GM04503 (cell line): ENCODE measurements at places on chromosomes 5 and 9.

DNA sequence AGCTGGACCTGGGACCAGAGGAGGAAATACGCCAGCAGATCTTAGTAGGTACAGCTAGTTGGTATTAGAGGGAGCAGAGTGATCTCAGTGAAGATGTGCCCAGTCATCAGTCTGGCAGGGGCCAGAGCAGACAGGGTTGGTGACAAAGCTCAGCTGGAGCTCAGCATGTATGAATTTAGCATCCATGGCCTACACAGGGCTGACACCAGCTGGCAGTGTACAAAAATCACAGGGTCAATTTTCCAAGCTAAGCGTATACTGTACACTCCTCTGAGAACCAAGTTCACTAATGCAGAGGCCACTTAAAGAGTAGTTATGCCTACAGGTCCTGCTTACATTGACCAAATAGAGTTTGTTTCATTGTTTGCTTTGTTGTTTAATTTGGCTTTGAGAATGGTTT, 146.6 kb downstream of the SLC24A2 start:
- DNase-seq, result no peak

- DNase-seq, result no peak
Observed at GRCh38 chr9:97568461-97569275, 64.5 kb downstream of the TSTD2 start.

DNA sequence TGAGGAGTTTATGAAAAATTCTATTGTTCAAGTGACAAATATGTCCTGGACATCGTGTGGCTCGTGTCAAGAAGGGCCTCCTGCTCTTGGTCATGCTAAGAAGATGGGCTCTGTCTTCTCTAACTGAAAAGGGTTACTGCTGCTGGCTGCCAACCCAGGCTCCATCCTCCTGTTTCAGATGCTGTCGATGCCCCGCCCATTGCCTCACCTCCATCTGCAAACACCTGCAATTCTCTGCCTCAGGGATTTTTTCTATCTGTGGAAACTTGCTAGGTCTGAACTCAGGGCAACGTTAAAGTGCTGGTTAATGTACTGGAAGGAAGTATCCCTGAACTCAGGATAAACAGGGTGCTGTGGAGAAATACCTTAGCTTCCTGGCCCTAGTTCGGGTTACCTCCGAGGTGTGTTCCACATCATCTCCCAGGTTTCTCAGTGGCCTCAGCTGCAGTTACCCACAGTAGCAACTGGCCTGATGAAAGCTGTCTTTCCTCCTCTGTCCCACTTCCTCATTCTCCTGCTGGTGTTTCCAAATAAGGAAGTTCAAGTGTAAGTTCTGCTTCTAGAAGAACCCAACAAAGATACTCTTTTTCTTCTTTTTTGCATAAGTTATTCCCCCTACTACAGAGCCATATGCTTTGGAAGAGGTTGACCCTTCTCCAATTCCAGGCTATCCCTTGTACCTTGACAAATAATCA, 151.7 kb upstream of the SMIM23 start:
- DNase-seq, result no peak

GRCh38 chr5:159089675-159090074, 10.0 kb downstream of the EBF1 start:
- DNase-seq, result no peak

DNA sequence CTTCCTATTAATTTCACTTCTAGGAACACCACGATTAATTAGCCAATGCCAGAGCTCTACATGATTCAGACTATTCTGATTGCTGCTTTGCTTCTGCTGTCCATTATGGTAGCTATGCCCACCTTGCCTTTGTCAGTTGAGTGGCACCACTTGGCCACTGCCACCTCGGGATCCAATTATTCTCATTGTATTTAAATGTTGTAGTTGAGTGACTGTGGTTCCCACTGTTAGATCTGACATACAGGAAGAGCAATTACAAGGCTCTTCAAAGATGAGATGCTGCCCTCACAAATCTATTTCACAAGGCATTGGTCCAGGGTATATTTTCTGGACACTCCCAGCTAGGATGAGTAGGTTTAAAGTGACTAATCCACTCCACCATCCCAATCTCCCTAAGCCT, 864.5 kb upstream of the EDIL3 start:
- no peak for DNase-seq

DNA sequence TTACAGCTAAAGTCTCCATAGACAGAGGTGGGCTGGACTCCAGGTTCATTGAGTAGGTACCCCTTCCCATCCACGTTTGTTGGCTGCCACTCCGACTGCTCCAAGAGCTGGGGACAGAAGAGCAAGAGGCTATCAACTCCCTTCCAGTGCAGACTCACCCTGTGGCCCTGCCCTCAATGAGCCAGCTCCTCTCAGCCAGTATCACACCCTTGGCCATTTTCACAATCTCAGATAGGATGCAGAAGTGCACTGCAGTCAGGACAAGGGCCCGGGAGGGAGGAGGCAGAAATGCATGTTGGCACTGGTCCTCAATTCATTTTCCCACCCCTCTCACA, 6.2 kb downstream of the IRF1 start:
- DNase-seq, result no peak

DNA sequence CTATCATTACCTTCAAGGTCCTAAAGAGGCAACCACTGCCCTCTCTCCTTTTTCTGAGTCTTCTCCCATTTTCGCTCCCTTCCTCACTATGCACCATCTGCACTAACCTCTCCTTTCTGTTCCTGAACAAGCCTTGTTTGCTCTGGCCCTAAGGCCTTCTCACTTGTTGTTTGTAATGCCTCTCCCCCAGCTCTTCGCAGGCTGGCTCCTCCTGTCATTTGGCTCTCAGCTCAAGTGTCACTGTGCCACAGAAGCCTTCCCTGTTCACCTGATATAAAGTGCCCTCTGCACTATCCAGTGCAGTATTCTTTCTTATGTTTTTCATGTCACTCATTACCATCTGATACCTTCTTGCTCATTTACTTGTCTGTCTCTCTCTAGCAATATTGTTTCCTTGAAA, 303.7 kb downstream of the KCNN2 start:
- no peak for DNase-seq

DNA sequence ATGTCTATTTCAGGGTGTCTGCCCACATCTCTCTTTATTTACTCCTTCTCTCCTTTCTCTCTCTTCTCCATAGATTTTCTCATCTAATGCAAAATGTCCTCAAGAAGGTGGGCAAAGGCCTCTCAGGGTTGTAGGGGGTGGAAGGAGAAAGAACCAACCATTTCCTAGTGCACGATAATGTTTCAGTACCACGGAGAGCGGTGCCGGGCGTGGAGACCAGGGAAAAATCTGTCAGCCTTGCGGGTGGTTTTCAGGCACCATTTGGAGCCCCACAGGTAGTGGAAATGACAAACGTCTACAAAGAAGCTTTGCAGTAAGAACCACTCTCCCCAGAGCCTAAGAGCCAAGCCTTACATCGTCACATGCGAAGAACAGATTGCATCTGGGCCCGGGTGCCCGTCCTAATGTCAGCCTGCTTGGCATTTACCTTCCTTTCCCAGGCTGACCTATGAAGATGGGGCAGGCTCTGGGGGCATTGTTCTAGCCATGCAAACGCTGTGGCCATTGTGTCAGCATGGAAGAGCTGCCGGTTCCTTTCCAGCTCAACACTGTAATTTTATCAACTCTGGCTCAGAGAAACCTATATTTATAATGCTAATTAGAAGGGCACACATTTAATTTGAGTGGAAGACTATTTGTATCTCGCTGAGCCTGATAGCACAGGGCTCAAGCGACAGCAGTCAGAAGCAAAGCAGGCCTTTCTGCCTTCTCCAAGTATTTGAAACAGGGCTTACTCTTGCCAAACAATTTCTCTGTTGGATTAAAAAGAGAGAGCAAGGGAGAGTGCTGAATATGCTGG, 430.1 kb upstream of the WWC1 start:
- DNase-seq, result no peak

- DNase-seq, result no peak
Observed at GRCh38 chr5:120630550-120630949, 166.4 kb downstream of the PRR16 start.

DNA sequence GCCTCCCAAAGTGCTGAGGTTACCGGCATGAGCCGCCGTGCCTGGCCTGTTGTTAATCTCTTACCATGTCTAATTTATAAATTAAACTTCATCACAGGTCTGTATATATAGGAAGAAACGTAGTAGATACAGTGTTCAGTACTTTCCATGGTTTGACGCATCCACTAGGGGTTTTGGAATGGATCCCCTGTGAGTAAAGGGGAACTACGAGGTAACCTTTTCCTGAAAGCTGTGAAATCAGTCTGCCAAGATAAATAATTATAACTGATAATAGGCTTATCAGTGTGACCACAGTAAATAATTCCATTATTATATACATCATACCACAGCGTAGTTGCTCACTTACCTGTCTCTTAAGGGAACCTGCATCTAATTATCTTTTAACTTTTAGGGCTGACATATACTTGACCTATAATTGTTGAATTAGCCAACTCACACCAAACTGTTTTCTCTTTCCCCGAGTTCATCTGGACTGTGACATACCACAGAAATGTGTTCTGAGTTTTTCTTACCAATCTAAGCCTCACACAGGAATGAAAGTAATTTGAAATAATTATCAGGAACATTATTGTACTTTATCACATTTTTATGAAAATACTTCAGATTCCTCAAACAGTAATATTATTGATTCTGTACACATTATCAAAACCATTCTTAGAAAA, 42.9 kb downstream of the DAPK1 start:
- DNase-seq, result no peak

- no peak for DNase-seq
Observed at GRCh38 chr9:20786807-20787206, 102.7 kb downstream of the FOCAD start.

DNA sequence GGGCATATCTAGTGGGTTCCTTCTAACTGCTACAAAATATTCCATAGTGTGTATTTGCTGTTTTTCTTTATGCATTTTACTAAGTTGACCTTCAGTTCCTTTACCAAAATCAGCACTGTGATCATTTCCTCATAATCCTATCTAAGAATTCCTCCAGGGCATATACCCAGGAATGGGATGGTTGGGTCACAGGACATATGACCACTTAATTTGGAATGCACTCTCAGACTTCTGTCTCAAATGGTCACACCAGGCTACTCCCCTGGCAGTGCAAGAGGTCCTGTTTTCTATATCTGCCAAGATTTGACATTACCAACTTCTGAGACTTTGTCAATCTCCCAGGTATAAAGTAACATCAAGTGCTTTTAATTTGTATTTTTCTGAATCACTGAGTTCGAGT, 63.9 kb downstream of the ADAMTS12 start:
- DNase-seq, result no peak

GRCh38 chr5:1831677-1832313, 30.6 kb downstream of the NDUFS6 start:
- no peak for DNase-seq

- no peak for DNase-seq
Observed at GRCh38 chr5:151182524-151182900, 24.9 kb upstream of the ANXA6 start.

- no peak for DNase-seq
Observed at GRCh38 chr5:133806847-133807246, 161.6 kb downstream of the C5orf15 start.

DNA sequence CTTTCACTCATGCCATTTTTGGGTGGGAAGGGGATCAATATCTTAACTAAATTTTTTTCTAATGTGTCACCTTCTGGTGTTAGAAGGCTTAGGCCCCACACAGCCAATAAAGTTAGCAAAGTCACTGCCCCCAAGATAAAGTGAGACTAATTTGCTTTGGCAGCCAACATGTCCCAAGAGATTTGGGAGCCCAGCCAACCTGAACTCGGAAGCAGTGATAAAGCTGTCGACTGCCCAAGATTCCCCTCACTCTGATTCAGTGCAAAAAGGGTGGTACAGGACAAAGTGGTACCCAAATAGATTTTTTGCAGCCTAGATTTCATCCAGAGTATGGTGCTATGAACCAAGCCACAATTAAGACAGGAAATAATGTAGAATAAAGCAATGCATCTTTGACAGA, 572.5 kb upstream of the ARRDC3 start:
- DNase-seq, result no peak

DNA sequence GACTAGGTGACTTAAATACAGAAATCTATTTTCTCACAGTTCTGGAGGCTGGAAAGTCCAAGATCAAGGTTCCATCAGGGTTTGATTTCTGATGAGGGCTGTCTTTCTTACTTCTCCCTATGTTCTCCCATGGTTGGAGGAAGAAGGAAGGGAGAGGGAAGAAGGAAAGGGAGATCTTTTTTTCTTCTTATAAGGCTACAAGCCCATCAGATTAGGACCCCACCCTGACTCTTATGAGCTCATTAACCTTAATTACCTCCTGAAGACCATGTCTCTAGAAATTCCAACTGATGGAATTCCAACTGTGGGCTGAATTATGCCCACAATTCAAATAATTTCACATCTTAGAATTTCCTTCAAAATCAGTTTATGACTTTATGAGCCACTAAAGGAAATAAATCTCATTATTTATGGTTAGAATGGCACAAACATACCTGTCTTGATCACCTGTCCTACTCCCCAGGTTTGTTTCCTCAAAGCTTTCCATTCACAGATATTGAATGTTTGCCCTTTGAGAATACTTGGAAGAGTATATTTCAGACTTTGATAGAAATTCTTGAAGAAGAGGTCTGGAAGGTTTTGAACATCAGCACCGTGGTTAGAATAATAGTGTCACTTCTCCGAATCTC, 7.6 kb downstream of the PPWD1 start:
- DNase-seq, result no peak

GRCh38 chr5:1734271-1734907, 65.2 kb downstream of the MRPL36 start:
- no peak for DNase-seq

DNA sequence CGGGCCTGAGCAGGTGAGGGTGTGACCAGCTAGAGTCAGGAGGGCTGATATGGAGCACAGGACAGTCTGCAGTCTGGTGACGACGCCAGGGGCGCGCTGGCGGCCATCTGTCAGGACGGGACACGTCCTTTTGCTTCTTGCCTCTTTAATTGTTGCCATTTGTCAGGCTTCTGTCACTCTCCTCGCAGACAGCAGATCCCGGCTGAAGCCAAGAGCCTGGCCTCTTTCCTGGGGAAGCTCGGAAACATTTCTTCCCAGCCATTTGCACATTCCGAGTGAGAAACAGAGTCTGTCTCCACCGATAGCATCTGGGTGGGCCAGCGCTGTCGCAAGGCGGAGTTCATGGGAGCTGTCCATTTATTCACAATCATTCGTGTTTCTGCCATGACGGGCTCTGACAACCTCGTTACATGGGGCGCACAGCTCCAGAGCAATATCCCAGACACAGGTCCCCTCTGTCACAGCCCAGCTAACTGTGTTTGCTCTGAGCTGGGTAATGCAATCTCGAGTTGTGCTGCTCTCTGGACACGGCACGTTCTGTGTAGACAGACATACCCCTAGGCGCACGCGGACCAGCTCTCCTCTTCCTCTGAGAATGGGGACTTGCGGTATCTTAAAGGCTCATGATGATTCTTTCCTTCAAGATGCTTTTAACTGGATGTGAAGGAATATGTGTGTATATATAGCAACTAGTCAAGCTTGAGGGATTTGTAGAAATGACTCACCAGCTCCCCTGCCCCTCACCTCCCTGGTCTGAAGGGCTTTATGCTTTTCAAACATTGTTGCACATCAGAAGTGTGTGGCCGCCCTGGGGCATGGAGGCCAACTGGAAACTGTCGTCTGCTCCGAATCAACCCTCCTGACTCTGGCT, 105.3 kb upstream of the FCN2 start:
- no peak for DNase-seq

DNA sequence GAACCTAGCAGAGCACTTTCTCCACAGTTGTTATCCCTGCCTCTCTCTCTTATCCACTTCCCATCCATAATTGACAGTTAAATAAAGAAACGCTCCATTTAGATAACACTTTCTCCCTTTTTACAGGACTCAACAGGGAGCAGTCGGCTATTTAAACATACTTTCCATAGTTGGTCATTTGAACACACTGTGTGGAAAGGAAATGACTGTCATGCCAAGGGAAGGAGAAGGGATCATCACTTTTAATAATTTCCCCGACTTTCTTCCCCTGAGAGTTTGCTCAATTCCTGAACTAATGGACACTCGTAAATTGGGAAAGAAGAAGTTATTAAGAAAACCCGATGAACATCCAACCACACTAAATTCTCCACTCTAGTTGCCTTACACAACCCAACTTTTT, 400.8 kb upstream of the PTGER4 start:
- no peak for DNase-seq
